ENCODE measurements at places on chromosomes 5 and 9.
A peak's percentile ranks its signal among the peaks of the same experiment; 100 is the strongest.

DNA sequence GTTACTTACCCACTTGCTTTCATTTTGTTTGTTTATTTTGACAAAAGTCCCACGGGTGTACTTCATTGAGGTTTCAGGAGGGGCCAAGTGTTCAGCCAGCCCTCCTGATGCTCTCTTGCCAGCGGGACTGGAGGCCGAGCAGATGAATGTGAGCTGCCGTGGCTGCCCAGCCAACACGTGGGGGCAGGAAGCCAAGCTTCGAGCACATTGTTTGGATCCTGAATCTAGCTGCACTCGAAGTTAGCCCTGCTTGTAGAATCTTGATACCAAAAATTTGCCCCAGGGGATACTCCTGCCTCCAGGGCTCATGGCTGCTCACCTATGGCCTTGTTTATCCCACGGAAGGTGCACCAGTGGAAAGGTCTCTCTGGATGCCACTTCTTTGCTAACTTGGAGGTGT lies 49.3 kb downstream of the RASGEF1C start:
- DNase-seq = no peak

DNA sequence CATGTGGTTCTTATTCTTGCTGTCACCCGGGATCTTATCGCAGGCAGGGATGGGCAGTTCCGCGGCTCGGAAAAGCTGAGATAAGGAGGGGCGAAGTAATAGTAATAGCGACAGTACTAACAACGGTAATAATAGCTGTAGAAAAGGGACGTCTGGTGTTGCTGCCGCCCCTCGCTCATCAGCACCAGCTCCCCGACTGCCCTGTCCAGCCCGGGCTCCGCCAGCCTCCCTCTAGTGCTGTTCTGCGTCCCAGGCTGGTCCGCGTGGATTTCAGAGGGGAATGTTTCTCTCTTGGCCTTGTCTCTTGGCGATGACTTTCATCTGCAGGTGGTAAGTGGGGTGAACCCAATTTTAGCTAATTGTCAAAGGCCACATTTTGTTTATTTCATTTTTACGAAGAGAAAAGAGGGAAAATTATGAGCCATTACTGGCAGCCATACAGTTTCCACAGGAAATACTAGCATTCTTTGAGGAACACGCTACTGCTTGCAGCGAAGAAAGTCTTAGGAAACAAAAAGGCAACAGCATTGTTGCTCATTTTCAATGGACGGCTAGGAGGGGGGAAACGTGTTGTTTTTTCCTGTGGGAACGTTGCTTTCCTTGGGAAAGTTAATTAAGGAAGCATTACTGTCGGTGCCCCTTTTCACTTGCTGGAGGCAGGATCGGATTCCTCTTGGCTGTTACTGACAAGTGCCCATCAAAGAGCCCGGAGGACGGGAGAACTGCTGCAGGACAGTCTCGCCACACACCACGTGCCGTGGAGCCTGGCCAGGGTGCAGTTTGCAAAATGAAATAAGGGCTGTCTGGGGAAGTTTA lies 762 bp downstream of the SNCAIP start:
- no peak for DNase-seq

DNA sequence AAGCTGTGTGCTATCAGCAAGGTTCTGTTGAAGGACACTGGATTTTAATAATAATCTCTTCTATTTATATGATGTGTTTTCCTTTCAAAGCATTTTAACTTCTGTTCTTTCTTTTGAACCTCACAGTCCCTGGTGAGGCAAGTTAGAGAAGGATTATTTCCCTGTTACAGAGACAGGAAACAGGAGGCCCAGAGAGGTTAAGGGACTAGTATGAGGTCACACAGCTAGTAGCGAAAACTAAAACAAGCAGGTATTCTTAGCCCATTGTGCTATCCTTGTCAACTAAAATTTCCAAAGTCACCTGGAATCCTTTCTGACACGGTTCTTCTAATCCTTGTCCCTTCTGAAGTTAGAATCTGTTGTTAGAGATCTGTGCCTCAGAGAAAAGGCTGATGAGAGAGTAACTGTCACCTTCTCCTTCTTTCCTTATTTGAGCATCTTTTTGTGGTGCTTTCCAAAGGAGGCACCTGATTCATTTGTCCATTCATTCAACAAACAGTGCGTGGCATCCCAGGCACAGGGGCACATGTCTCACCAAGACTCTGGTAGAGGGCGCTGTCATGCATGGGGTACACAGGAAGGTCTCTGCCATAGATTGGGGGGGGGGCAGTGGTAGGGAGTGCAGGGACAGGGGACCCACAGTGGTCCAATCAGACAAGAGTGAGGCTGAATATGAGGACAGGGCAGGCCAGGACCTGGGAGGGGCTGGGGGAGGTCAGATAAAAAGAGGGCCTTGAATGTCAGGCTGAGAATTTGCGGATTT lies 61.5 kb downstream of the CRB2 start:
- DNase-seq = no peak

DNA sequence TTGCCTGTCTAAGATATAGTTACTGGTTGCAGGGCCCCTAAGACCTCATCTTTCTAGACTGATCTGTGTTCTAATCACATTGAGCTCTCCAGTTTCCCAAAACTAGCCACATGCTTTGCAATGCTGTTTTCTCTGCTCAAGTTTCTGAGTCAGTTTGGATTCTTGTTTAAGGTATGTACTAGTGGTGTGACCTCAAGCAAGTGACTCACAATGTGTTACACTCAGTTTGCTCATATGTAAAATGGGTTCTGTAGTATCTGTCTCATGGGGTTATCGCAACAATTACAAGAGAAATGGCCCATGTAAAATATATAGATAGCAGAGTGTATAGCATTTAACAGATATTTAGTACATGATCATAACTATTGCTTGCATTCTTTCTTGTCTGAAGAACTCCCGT lies 153.1 kb upstream of the ELL2 start:
- no peak for DNase-seq

DNA sequence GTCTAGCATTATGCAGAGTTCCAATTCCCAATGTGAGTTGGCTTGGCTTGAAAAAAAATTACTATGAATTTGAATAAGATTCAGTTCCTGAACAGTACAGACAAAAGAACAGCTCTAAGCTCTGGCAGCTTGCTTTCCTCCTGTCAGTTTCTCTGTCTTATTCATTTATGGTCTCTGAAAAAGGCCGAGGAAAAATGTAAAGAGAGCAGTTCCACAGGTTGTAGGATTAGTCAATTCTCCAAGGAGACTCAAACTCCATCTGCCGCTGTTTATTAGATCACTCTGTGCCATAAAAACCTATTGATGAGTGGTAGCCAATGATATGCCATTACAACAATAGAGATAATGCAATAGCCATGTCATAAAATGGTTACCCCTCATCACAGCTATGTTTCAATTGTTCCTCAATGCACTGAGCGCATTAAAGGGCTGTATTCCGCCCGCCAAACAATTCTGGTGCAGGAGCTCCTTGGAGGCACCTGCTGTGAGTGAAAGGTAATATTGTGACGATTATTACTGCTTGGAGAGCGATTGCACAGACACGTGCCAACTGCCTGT lies 188.2 kb downstream of the ARRDC3 start:
- no peak for DNase-seq

DNA sequence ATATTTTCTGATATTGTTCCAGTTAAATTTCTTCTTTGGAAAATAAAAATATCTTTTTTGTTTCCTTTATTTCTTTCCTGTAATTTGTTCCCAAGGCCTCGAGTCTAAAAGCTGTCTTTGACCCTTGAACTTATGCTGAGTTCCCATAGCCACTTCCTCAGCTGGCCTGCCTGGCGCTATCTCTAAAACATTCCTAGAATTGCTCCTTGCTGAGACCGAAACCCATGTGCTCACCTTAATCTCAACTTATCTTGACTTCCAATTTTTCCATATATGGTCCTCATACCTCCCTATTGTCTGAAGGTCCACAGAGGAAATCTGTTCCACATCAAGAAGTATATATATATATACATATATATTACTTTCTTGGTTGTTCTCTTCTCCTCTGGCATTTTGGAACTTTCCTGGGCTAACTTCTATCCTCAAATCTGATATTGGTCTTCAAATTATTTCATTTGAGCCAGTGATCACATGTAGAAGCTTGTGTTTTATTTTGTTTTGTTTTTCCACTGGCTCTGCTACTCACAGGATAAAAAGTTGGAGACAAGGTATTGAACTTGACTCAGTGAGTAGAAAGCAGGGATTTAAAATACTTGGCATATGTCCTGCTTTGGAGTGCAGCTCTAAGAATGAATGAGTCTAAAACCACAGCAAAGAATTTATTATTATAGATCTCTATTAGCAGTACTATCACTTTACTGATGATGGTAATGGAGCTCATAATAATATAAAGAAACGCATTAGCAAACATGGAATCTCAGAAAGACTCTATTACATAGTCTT lies 45.2 kb downstream of the ENC1 start:
- no peak for DNase-seq

DNA sequence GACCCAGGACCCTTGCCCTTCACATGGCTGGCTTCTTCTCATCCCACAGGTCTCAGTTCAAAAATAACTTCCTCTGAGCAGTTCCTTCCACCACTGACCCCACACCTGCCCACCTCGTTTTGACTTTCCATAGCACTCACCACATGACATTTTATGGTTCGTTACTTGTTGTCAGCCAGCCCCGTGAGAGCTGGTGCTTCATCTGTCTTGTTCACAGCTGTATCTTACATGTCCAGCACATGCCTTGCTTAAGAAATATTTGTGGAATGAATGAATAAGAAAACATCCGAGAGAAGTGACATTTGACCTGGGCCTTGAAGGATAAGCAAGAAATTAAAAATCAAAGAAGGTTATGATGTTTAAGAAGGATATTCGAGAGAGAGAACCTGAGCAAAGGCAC lies 193.9 kb downstream of the RFK start:
- DNase-seq = no peak

DNA sequence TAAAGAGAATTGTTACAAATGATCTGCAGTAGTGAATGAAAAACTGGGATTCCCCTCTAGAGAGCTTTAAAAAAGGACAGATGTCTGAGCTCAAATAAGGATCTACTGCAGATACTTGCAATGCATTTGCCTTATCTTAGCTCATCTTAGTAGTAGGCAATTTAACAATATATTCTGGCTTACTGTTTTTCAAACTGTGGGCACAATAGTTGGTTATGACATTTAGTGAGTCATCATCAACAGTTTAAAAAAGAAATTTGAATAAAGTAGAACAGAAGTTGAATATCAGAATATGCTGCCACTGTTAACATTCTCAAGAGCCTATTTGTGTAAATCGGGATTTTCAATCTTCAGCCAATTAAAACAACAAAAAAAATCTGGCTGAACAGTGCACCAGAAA lies 6.7 kb upstream of the CAST start:
- DNase-seq = no peak

GRCh38 chr5:90871391-90871991 lies 312.9 kb downstream of the ADGRV1 start:
- peak; percentile 29 for DNase-seq

- DNase-seq = no peak
Measured at GRCh38 chr5:139046551-139046950, 151.6 kb downstream of the SIL1 start.

DNA sequence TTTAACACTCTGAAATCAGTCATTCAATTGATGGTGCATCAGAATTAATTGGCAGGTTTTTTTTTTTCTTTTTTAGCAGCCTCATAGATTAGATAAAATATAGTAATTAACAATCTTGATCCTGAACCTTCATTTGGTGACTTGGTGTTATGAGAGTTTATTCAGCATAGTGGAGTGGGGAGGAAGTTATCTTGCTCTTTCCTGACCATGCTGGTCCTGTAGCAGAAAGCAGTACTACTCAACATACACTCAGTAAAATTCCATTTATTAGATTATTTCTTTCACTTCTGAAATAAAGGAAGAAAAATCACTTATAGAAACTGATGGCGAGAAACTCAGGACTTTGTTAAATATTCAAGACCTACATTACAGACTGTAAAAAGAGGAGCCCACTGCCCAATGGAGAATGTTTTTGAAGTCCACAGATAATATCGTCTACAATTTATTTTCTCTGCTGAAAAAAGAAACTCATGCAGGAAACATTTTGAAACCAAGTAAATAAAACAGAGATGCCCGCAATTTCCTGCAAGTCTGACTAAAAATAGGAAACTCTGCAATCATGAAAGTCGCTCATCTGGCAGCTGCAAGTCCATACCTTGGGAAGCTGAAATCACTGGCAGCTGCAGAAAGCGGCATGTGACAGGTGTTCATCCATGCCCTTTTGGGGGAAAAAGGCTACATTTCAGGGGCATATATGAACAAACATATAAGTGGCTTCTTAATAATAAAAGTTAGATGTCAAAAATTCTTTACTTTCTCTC lies 233.2 kb upstream of the RFX3 start:
- peak; percentile 8 for DNase-seq

GRCh38 chr9:81626511-81626910 lies 62.8 kb downstream of the TLE1 start:
- DNase-seq = no peak

- DNase-seq = no peak
Measured at GRCh38 chr9:75957116-75957515, 66.6 kb downstream of the PCSK5 start.

DNA sequence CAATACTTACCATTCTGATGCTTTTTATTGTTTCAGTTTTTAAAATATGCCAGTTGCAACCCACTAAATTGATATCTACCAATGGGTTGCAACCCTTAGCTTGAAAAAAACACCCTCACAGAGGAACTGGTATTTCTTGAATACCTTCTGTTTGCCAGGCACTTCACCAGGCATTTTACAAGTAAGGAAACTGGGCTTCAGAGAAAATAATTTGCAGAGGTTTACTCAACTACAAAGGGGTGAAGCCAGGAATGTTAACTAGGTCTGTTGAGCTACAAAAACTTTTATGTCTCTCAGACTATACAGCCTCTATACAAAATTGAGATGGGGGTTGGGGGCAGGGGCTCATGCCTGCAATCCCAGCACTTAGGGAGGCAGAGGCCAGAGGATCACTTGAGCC lies 65.0 kb downstream of the STX17 start:
- no peak for DNase-seq

- peak; percentile 50 for DNase-seq
Measured at GRCh38 chr5:133145436-133146170, 93.8 kb downstream of the HSPA4 start.

DNA sequence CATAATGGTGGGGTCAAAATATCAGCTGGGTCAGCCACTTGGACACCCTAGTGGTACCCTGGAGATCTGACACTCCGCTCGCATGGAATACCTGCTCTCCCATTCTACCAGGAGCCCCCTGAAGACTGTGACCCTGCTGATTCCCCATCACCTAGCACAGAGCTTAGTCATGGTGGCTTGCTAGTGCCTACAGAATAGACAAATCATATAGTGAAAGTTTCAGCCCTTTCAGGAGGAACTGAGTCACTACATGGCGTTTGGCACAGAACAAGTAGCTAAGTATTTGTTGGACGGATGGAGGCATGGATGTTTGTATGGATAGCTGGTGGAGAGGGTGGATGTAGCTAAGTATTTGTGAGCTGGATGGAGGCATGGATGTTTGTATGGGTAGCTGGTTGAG lies 65.3 kb downstream of the LMX1B start:
- no peak for DNase-seq

GRCh38 chr5:87825583-87825982 lies 412.9 kb upstream of the CCNH start:
- DNase-seq = no peak

DNA sequence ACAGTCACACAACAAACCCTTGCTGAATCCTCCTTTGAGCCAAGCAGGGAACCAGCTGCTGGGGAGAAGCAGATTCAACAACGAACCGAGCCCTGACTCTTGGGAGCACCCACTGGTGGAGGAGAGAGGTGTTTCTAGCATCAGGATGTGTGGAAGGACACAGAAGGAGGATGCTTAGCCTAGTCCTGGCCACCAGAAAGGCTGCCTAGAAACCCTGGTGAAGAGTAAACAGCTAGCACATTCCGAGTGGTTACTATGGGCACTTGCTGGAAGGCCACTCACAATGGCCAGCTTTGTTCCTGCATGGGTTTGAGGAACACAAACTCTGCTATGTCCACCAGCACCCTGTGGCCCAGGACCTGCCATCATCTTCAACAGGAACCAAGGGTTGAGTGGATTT lies 1.8 kb downstream of the TIFAB start:
- DNase-seq = no peak
